ENCODE measurements at places on chromosomes 5 and 9.

DNA sequence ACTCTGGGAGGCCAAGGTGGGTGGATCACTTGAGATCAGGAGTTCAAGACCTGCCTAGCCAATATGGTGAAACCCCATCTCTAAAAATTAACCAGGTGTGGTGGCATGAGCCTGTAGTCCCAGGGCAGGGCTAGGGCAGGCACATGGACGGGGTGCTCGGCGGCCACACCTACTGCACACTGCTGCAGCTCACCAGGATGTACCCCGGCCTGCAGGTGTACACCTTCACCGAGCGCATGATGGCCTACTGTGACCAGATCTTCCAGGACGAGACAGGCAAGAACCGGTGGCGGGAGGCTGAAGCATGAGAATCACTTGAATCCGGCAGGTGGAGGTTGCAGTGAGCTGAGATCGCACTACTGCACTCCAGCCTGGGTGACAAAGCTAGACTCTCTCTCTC is 3.2 kb downstream of the ST6GALNAC4 start:
- DNase-seq = peak; percentile 57

GRCh38 chr5:131957721-131958441 is 12.4 kb upstream of the MEIKIN start:
- no peak for DNase-seq

DNA sequence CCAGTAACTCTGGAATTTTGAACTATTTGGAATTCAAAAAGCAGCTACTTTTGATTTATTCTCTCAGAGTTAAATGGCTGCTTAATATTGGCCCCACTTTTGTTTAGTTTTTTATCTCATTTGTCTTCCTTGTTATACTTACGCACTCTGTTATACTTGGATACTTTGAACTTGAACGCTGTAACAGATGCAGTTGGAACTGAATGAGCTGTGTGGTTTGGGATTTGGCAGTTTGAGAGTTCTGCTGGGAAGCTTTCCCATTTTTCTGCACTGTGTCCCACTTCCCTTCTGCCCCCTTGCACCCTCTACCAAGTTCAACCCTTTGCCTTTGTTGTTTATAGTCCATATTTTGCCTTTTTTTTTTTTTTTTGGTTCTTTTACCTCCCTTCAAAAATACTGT is 3.8 kb downstream of the RHOBTB3 start:
- DNase-seq = no peak

DNA sequence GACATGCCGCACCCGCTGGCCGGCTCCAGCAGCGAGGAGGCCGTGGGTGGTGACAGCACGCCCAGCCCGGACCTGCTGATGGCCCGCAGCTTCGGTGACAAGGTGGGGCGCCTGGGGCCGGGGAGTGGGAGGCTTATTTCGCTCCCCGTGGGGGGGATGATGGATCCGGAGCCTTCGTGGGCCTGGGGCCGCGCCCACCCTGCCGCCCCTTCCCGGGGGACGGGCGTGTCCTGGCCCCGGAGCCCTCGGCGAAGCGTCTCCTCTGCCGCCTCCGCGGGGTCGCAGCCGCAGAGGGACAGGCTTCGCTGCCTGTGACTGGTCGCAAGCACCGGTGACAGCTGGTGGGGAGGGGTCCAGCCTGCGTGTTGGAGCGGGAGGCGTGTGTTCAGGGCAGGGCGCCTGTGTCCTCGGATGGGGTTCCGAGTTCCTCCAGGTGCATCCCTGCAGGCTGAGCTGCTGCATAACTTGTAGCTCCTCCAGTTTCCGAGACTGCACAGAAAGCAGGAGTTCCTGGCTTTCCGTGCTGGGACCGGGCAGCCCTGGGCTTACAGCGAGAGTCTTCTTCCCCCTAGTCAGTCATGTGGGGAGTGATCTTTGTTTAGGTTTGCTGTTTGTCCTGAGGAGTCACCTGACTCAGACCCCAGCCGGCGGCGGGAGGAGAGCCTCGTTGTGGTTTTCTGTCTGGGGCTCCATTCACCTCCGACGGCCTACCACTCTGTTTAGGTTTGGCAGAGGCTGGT is 666 bp downstream of the SNX30 start:
- DNase-seq = peak; percentile 68

DNA sequence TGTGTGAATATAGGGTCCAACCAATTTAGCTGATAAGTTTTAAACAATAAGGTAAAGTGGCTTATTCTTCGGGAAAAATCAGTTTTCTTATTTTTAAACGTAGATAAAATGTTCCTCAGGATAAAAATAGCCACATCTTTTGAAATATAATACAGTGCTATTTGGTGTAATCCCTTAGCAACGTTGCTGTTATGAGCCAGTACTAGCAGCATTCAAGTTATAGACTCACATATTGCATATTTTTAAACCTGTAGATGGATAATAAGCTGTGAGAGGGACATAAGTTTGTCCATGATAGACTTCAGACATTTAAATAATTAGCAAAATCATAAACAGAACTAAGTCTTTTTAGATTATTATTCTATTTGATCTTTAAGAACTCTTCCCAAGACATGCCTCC is 6.3 kb downstream of the PDE4D start:
- DNase-seq = no peak

DNA sequence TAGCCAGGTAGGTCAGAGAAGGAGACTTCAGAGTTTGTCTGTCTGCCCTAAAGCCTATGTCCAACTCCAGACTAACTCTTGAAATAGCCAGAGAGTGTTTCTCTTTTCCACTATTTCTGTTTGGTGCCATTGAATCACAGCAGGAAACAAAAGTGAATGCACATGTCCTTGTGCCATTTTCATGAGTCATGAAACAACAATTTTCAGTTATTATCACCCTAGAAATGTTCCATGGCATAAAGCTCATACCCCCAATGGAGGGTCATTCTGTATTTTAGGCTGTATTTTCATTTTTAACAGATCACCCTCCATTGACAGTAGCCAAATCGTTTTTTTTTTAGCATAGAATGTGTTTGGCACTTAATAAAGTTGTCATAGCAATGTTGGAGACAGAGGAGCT is 124.7 kb downstream of the PAPPA start:
- peak; percentile 2 for DNase-seq

Data from DMS53 (cell line).